ENCODE measurements at places on chromosomes 5 and 9. TPM values are rescaled to one million over a fixed set of nuclear protein-coding genes. Genes with fewer than 3 reads are reported as not detected.

DNA sequence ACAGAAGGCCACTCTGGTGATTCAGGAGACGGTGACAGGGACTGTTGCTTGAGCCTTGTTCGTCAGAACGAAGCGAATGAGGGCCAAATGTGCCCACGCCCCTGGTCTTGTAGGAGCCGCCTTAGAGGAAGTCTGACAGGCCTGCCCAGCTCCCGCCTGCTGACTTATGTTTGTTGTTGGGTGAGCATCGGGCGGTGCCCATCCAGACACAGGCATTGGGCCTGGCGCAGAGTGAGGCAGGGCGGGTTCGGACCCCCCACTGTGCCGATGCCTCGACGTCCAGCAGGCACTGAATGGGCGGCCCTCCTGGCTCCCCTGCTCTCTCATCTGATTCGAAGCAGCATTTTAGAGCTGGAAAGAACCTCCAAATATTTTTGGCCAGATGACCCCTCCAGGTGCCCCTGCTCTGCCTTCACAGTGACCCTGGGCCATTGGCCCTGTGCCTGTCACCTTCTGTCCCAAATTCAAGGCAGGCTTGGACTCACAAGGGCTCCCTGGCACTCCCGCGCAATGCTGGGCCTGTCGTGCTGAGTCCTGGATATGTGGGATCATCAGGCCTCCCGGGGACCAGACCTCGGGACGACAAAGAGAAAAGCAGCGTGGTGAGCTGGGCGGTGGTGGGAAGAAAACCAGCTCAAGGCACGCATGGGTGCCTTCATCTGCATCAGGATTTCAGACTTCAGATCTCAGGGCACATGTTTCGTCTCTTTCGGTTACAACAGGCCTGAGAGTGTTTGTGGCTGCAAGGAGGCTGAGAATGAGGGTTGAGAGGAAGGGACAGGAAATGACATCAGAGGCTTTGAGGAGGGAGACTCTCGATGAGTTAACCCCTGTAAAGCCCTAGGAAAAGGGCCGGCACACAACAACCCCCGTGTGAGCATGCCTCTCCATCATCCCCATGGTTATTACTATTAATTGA is 37.1 kb upstream of the OLFM1 start:
- DNase-seq: no peak

LRRTM2 gene
- 2.1 TPM for total RNA-seq

GRCh38 chr9:77648234-77649108 is at the start of gene GNA14:
Gene GNA14 (minus strand): TSS chr9:77648322. CDS start chr9:77647793, 529 bp downstream.
- DNase-seq: no peak

- DNase-seq: no peak
These were observed 16.7 kb upstream of the UBQLN1 start for GRCh38 chr9:83724436-83724835.

DNA sequence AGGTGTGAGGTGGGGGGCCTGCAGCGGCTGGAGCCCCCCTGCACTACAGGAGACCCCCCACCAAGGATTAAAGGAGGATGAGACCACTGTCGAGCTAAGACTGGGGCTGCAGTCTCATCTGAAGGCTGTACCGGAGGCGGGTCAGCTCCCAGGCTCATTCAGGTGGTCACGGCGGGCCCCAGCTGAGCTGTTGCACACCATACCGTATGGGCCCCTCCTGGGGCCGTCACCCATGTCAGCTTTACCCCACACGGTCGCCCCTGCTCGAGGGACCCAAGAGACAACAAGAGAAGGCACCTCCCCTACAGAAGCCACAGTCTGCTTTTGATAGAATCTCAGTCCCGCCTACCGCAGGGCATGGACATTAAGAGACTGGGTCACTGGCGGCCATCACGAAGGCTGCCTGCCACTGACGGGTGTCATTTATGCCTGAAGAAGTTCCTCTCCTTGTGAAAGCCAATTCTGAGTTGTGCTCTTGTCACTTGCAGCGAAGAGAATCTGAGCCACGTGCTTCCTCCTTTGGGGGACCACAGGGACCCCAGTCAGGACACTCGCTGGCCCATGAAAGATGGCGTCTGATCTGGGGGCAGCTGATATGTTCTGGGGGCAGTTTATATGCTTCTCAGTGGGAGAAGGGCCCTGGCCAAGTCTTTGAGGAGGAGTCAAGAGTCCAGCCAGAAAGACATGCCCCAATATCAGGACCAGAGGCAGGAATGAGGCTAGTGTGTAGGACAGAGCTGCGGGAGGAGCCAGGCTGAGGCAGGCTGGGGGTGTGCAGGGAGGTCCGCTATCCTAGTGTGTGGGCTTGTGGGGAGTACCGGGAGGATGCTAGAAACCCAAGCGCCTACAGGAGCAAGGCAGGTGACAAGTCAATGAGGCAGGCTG is 102.4 kb downstream of the ZNF354C start:
- DNase-seq: no peak

GRCh38 chr5:10248378-10249260 is 1.1 kb downstream of the ATPSCKMT start:
- no peak for DNase-seq

GRCh38 chr5:128290152-128290858 is 206.7 kb downstream of the SLC12A2 start:
- DNase-seq: no peak

DNA sequence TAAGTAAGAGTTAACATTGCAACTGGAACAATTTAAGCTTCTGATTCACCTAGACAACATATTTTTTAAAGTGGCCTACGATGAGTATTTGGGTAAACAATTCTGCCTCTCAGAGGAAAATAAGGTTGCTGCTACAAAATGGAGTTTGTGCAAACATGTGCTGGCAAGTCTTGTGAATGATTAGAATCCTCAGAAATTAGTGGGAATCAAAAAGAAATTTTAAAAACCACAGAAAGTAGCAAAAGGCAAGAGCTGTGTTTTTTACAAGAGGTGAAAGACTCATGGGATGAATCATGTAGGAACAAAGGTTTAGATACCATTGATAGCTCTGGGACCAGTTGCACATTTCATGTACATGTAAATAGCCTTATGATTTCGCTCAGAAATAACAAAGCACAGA is 561.6 kb downstream of the TAF11L14 start:
- DNase-seq: no peak

Measured in SK-MEL-5 (cell line).